Activated CD8-positive, alpha-beta memory T cell treated with anti-CD3 and anti-CD28 coated beads for 1 hour (primary cell): ENCODE measurements at places on chromosomes 6 and 20.
A peak's percentile ranks its signal among the peaks of the same experiment; 100 is the strongest.

GRCh38 chr6:134678436-134678889, 271.4 kb downstream of the ALDH8A1 start:
- DNase-seq: no peak

DNA sequence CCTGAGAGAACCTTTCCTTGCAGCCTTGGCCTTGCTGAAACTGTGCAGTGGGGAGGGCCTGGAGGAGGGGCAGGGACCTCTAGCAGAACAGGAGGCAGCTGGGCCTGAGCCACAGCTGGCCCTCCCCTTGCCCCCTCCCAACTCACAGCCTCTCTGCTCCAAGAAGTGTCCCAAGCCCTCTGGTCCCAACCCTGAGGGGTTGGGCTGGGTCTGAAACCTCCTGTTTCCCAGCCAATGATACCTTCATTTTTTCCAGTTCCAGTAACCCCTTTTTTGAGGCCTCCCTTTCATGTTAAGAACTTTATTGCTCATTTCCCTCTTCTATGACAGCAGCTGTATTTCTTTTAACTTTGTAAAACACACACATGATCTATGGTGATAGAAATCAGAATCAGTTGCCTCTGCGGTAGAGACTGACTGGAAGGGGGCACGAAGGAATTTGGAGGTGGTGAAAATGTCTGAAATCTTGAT, 17.9 kb upstream of the ARMC12 start:
- no peak for DNase-seq

DNA sequence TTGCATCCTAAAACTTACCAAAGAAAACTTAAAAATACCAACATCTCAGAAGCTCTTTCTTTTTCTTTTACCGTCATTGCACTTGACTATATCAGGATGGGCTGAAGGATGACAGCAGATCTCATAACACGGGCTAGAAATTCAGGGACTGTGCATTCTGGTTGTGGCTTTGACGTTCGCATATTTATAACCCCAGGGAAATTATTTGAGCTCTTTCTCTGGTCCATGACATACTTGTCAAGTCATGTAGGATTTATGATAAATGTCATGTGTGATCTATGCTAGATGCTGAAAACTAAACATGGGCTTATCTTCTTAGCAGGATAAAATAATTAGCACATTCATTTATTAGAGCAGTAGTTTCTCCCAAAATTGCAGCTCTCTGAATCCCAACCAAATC, 74.4 kb upstream of the SAMD5 start:
- DNase-seq: no peak

- DNase-seq: no peak
Observed at GRCh38 chr6:37783856-37784584, 35.5 kb upstream of the ZFAND3 start.

- DNase-seq: no peak
Observed at GRCh38 chr20:32457479-32457986, 99.4 kb downstream of the ASXL1 start.

- no peak for DNase-seq
Observed at GRCh38 chr20:20690676-20691476, 21.6 kb downstream of the RALGAPA2 start.

DNA sequence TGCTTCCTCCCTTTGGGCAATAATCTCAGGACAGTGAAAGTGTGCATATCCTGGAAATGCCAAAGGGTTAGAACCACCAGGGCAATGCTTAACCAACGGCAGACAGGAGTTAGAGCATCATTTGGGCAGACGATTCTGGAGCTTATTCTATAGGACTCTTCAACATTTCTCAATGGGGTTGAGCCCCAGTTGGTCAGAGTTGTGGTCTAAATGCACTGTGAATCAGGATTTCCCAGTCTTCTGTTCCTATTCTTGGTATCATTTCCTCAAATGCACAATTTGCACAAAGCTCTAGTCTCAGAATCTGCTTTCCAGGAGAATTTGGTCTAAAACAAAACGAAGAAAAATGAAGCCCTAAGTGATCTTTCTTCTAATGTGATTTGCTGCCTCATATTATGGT, 389.6 kb upstream of the JAG1 start:
- DNase-seq: no peak

DNA sequence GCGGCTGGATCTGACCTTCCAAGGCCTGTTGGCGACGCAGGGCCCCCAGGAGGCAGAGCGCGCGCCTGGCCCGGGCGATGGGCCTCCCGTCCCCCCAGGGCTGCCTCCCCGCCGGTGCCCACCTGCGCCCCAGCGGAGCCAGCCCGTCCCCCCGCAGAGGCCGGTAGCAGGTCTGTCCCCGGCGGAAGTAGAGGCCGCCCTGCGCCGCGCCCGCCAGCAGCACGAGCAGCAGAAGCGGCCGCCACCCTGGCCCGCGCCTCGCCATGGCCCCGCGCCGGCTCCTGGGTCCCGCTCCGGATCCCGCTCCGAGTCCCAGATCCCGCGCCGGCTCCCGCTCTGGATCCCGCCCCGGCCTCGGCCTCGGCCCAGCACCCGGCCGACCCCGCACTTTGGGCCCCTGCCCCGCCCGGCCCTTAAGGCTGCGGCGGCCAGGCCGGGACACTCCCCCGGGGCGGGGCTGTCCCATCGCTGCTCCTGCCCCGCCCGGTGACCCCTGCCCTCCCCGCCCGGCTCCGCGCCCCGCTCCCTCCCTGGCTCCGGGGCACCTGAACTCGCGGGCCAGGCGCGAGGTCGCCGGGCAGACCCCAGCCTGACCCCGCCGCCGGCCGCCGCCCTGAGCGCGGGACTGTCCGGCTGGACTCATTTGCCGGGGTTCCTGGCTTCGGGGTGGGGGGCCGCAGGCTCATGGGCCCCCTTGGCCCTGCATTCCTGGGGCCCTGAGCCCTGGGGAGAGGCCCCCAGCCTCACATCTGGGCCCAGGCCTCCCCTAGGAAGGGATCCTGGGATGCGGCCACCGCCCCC, at the start of gene CTSZ:
Gene CTSZ (minus strand): TSS at position 391 of the 801 bp plus-strand sequence. CDS start 126 bp downstream, at position 265.
- peak; percentile 25 for DNase-seq

DNA sequence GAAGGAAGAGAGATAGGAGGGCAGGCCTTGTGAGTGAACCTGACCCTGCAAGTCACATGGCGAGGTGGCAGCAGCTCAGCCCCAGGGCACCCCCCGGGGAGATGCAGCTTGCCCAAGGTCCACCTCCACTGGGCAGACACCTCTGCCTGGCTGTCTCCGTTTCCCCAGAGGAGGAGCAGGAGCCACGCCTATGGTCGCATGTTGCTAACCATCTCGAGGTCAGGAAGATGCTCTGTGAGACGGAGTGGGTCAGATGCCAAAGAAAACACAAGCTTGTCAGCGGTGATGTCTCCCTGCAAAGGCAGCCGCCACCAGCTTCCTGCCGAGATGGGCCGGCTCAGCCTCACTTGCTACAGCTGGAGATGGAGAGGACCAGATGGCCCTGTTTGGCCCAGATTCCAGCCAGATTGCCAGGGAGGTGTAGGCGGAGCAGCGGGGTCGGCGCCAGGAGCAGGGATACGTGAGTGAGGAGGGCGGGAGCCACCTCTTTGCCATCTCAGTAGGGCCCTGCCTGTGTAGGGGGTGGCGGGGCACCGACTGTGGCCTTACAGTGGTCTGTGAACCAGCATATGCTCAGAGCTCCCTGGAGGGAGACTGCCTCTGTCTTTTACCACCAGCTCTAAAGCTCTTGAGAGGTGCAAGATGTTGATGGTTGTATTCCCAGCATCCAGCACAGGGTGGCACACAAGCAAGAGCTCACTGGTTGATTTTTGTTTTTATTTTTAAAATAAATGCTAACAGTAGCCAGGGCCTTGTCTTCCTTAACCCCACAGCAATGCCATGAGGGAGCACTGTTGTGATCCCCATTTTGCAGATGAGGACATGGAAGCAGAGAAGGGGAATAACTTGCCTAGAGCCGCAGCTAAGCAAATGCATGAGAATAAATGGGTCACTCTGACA, 42.9 kb upstream of the FAM83D start:
- DNase-seq: no peak

GRCh38 chr6:157631412-157631811, 191.6 kb upstream of the SNX9 start:
- no peak for DNase-seq

DNA sequence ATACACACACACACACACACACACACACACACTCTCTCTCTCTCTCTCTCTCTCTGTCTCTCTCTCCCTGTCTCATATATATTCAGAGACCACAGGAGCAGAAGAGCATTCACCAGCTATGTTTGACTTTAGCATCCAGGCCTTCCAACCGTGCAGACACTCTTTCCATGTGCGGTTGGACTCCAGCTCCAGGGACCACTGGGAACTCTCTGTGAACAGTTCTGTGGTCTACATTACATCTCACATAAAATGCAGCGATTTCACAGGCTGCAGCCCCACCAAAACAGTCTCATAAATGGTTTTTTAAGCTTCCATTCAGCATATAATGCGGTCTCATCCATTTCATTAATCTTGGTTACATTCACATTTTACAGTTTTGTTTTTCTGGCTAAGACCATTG, 508.4 kb upstream of the SULF2 start:
- DNase-seq: no peak

DNA sequence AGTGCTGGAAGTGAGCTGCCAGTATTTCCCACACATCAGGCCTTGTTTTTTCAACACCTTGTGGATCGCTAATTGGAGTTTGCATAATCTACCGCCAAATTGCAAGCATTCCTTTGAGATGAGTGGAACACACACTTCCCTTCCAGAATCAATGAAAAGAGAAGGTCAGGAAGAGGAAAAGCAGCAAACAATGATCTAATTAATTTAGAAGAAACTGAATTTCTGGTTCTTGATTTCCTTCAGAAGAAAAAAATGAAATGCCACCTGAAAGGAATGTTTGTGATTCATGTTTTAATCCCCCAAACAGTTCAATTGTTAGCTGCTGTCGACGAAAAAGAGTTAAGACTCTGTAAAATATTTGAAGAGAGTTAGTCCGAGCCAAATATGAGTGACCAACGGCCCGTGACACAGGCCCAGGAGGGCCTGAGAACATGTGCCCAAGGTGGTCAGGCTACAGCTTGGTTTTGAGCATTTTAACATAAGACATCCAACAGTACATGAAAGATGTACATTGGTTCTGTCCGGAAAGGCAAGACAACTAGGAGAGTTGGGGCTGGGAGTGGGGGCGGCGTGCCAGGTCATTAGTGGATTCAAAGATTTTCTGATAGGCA, 182.3 kb downstream of the MTFR2 start:
- no peak for DNase-seq

DNA sequence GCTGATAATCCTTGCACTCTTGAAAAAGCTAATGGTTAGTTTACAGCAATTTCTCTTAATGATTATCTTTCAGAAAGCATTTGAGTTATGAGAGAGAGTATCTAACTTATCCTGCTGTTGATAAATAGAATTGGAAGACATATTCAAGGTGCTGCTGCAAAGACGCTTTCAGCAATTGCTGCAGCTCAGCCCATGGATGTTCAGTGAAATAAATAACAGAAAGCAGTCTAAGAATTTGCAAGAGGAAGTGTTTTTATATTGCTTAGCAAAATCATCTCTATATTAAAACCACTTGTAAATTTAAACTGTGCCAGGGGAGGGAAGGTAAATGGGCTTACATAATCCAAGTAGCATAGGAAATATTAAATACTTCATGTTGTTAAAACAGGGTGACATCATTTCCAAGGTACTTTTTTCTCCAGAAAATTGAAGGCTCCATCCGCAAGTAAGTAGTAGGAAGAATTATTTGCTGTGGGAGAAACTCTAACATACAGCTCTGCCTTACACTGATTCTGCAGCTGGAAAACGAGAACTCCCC, 188.5 kb downstream of the ADAT2 start:
- no peak for DNase-seq

- no peak for DNase-seq
Observed at GRCh38 chr20:42963796-42964195, 225.9 kb downstream of the PTPRT start.

DNA sequence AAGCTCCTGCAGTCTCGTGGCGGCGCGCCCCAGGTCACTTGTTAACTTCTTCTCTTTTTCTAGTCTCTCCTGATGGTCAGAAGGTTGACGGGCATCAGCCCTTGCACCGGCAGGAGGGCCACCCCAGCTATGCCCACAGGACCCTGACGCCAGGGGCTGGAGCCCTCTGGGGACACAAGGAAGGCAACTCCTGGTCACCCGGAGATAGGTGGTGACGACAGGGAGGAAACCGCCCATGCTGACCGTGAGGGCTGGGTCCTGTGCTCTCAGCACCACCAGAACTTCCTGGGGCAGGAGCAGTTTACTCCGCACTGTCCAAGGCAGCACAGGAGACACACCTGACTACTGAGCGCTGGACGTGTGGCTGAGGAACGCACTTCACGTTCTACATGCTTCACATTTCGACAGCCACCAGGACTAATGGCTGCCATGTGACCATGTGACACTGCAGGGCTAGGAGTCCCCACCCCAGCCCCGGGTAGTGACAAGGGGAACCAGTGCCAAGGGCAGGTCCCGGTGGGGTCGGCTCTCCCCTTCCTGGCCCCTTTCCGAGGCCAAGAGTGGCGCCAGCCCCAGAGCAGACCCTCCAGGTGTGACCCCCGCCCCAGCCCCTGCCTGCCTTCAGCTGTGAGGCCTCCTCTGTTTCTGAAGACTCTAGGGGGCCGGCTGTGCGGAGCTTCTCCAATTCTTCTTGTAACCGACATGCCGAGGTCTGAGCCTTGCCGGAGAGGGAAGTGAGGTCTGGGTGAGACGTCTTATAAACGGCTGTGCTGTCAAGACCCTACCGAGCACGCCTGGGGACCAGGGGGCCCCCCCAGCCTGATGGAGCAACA, 45.2 kb downstream of the DSTN start:
- no peak for DNase-seq

GRCh38 chr6:128528241-128528640, 7.8 kb upstream of the PTPRK start:
- no peak for DNase-seq
